ENCODE measurements at places on chromosomes 3 and 15.

GRCh38 chr3:150286390-150287147 is 121.5 kb upstream of the TSC22D2 start:
- peak; percentile 48 for DNase-seq

GRCh38 chr15:75544359-75544758 is 34.8 kb downstream of the PTPN9 start:
- no peak for DNase-seq

DNA sequence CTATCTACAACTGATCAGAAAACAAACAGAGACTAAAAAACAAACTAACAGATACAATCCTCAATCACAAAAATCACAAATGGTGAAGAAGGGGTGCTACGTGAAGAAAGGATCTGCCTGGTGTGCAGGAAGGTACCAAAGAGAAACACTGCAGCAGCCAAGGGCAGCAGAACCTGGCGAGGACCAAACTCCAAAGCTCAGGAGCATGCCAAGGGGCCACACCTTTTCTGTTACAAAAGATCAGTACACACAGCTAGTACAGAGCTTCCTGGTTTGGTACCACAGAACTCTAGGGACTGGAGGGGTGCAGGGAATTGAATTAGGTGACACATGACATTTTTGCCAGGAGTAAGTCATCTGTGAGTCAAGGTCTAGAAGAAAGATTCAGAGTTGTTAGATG is 107.4 kb upstream of the GRM7 start:
- DNase-seq: no peak

DNA sequence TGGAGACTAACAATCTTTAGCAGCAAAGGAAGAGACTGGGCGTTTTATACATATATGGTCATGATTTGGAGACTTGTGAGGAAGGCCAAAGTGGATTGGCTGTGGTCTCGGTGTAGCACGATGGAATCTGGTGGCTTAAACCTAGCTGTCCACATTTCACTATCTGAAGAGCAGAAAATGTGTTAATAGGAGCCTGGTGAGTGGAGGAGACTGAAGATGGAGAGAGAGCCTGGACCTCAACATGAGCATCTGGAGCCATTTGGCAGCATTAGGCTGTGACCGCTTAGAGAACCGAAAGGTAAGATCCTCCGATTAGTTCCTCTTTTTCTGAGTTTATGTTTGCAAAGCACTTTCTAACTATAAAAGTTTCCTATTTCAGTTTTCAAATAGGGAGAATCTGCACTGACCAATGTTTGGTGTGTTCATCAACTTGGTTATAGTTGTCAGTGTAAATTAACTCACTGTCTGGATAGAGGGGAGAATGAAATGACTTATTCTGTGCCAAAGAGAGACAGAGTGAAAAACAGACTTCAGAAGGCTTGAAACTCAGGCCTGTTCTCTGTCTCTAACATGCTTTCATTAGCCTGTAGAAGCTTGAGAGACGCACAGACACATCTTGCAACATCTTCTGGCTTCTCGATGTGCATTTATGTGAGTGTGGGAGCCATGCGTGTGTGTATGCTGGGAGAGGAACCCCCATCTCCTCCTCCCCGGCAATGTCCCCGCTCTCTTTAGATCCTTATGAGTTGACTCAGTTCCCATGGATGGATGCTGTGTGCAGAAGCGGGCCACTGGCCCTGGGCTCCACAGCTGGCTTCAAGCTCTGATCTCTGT is 244.7 kb upstream of the TBL1XR1 start:
- peak; percentile 47 for DNase-seq

GRCh38 chr15:50009634-50010033 is 109.4 kb downstream of the ATP8B4 start:
- DNase-seq: no peak

DNA sequence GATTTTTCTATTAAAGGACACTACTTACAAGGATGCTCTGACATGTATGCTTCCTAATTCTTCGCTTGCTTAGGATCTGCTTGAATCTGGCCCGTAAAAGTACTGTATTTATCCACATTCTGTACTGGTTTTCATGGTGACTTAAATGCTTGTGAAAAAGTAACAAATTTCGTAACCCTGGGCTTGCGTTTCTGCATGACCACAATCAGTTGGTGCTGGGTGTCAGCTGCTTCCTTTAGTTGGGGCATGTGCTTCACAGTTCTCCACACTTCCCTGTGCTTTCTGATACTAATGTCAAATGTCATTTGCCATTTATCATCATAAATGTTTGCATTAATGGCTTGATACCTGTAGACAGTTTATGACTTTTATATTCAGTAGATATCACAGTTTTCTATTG is 218.4 kb upstream of the MLF1 start:
- no peak for DNase-seq

GRCh38 chr15:85631018-85631417 is 163.7 kb downstream of the KLHL25 start:
- no peak for DNase-seq

DNA sequence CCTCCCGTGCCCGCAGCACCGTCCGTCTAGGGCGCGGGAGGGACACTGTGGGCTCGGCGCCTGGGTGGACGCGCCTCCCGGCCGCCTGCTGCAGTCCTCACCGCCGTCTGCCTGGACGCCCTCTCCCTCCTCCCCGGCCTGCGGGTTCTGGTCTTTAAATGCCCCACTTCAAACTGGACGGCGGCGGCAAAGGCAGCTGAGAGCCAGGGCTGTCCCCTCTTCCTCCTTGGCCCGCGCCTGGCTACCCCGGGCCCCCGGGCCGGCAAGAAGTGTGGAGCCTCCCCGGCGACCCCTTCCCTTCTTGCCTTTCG is 426 bp downstream of the CBLB start:
- DNase-seq: peak; percentile 39

DNA sequence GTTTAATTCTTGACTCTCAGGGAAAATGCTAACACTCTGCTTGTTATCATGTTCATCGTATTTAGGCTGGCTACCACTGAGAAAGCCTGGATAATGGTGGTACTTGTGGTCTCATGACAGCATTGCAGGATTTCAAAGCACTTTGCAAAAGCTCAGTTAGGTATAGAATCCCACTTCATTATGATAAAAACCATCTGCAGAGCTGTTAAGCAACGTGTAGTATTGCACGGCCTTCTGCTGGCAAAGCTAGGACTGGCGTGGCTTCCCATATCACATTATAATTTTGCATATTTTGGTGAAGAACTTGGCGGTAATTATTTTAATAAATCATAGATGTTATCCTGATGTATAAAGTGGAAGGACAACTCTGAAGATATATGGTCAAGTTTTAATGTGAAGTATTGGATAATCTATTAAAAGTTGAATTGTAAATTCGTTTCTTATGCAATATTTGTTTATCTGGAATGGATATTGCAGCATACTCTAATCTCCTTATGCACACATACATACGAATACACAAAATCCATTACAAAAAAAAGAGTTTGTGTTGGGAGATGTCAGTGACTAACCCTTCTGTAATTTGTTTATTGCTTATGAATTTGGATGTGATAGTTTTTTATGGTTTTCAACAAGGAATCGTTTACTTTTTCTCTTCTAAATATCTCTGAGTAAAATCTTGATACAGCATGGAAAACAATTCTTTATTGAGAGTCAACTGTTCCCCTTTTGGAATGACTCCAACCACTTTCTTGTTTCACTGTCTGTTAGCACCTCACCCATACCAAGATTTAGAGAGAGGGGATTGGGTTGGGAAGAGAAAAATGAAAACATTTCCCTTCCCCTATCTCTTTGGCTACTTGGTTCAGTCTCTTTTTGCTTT is 9.2 kb downstream of the RAB8B start:
- peak; percentile 65 for DNase-seq

GRCh38 chr15:51561271-51561670 is 61.3 kb downstream of the DMXL2 start:
- DNase-seq: no peak

DNA sequence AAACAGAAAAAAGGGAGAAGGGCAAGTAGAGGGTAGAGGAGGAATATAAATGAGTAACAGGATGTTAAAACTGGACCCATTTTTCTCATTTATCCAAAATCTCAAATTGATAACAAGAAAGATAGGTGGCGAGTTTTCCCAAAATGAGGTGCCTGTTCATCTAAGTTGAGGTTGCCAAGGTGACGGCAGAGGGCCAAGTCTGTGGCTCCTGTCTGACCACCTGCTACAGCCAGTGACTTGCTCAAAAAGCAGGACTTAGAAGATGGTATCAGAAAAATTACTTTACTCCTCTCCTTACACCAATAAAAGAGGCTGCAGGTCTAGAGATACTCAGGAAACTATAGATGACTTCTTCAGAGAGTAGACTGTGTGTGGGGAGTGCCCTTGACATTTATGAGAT is 137.6 kb upstream of the ZNF385D start:
- DNase-seq: no peak

GRCh38 chr15:44033894-44034293 is 161.2 kb downstream of the FRMD5 start:
- DNase-seq: peak; percentile 51

- DNase-seq: no peak
Observed at GRCh38 chr15:68023307-68024101, 30.6 kb upstream of the PIAS1 start.

GRCh38 chr15:45594319-45594718 is 7.1 kb downstream of the BLOC1S6 start:
- DNase-seq: no peak

DNA sequence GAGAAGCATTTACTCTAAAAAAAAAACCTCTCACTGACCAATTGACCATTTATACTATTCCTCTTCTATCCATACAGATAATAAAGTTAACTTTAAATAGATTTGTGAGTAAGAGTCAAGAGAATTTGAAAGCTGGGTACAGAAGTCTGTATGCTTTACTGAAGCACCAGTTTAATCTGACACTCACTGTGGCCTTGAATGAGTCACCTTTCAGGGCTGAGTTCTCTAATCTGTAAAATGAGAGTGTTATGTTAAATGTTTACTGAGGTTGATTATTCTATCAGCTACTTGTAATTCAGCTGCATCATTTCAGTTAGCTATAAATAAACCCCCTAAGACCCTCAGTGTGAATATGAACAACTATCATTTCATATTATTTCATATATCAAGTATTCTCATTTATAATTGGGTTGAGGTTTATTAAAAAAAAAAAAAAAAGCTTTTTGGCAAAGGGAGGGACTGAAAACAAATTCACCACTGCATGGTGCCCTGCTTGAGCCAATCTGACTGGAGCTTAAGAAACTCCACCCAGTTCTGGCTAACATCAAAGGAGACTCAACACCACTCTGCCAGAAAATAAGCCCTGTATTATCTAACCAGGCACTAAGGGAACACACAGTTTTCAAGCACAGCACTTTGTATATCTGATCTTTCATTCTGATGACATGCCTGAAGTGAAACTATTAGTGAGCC is 2.8 kb downstream of the MAP4 start:
- peak; percentile 69 for DNase-seq

- DNase-seq: no peak
Observed at GRCh38 chr3:27789420-27789819, 67.3 kb upstream of the EOMES start.

GRCh38 chr15:59438625-59439290 is 772 bp downstream of the FAM81A start:
- DNase-seq: no peak

DNA sequence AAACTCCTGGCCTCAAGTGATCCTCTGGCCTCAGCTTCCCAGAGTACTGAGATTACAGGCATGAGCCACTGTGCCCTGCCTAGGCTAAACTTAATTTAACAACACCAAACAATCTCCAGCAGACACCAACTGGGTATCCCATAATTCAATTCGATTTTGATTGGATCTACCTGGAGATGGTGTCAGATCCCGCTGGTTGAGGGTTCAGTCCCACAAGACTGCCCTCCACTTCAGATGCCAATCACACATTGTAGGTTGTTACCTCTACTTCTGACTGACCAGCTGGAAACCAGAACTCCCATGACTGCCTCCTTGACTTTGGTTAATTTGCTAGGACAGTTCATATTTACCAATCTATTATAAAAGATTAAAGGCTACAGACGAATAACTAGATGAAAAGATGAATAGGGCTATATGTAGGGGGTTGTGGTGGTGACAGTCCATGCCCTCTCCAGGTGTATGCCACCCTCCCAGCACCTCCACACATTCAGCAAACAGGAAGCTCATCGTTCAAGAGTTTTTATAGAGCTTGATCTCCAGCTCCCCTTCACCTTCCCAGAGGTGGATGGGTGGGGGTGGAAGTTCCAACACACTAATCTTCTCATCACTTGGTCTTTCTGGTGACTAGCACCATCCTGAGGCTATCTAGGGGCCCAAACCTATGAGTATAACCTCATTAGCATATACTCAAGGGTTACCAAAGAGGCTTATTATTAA is 9.3 kb downstream of the B2M start:
- DNase-seq: no peak

DNA sequence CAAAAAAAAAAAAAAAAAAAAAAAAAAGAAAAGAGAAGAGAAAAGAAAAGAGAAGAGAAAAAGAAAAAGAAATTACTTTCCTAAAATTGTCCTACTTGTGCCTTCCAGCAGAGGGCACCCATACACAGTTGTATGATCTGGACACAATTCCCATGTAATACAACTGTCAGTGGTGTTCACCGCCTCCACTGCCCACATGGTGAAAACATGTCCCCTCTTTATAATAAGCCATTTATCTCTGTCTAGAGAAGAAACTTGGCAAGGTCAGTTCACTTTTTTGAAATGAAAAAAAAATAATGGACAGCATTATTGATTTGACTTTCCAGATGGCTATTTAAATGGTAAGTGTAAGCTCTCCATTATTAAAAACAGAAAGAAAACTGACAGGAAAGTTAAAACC is 459.4 kb downstream of the GBE1 start:
- peak; percentile 60 for DNase-seq

- no peak for DNase-seq
Observed at GRCh38 chr3:137807998-137808397, 43.9 kb downstream of the SOX14 start.

DNA sequence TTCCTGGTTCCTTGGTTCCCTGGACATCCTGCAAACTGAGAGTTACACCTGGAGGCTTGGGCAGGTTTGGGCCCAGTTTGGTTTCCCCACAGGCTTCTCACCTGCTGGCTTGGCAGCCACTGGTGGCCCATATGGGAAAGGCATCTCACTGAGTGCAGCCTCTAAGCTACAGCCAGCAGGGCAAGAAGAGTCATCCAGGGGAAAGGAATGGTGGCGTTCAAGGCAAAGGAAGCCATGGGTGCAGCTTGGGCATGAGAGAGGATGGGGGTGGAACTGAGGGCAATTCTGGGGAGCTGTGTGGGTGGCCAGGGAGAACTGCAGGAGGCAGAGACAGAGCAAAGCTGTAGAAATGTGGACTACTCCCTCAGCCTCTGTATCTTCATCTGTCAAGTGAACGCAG is 106.4 kb downstream of the EPHB1 start:
- DNase-seq: no peak

DNA sequence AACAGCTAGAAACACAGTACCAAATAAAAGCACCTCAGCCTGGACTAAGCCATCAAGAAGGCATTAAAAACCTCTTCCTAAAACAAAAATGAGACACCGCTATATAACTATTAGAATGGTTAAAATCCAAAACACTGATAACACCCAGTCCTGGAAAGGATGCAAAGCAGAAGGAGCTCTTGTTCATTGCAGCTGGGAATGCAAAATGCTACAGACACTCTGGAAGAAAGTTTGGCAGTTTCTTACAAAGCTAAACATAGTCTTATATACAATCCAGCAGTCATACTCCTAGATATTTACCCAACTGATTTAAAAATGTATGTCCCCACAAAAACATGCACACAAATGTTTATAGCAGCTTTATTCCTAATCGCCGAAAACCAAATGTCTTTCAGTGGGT is 35.7 kb downstream of the CHSY1 start:
- DNase-seq: no peak

- peak; percentile 26 for DNase-seq
Observed at GRCh38 chr15:85443593-85444087, 63.2 kb downstream of the AKAP13 start.
